H54 (cell line): ENCODE measurements at places on chromosomes 16 and 17.
A peak's percentile ranks its signal among the peaks of the same experiment; 100 is the strongest.

GRCh38 chr17:21251337-21252010, 1.7 kb downstream of the NATD1 start:
- DNase-seq: no peak

DNA sequence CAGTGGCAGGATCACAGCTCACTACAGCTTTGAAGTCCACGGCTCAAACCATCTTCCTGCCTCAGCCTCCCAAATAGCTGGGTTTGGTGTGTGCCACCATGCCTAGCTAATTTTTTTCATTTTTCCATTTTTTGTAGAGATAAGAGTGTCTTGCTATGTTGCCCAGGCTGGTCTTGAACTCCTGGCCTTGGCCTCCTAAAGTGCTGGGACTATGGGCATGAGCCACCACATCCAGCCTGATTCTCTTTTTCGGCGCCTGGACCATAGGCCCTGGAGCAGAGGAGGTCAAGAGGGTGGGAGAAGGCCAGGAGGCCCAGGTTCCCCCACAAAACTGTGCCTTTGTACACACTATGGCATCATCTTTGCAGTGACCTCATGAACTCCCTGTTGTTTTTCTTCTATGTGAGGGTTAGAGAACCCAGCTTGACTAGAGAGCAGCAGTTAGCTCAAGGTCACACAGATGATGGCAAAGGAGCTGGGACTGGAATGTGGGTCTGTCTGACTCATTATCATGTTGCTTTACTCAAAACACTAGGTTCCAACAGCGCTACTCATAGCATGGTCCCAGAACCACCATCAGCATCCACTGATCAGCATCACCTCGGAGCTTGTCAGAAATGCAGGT, 16.3 kb downstream of the SCN4A start:
- DNase-seq: peak; percentile 79

DNA sequence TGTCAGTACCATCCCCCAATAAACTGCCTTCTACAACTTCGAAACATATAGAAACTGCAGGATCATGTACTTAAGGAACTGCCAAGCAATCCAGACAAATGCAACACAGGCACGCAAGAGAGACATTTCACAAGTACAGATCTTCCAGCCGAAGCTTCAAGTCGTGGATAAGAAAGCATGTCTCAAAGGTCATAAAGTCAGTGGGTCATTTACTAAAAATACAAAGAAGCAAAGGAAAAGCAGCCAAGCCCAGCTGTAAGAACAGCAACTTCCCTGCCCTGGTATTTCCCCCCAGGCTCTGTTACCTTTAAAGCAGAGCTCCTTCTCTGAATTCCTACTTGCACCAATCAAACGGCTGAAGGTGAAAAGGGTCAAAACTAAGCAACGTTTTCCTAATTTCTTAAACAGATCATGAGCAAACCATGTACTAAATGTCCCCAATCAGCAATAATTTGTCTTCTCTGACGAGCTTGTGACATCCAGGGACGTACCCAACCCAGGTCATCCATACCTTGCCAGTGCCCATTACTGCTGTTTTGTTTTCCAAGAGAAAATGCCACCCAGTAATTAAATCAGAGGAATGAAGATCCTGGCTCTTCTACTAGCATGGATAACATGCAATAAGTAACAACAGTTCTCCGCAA, 1.7 kb downstream of the AKTIP start:
- DNase-seq: no peak

GRCh38 chr16:4935241-4935855, 1.6 kb downstream of the PPL start:
- DNase-seq: no peak

DNA sequence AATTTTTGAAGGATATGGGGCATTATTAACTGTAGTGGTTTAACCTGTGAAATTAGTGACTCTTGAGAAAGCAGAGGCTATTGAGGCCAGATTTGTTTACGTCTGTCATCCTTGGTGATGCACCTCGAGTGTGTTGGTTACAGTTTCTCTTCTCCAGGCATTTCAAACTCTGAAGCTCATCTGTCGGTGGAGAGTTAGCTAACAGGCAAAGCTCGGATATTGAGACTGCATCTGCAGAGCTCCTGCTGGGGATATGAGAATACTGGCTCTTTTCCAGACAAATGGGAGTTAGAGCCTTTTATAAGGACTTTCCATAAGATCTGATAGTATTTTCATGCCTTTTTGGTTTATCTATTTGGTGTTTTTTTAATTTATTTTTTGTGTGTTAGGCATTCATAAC, 6.7 kb downstream of the CLEC16A start:
- DNase-seq: no peak
